Endothelial cell (in vitro differentiated cells): ENCODE measurements at places on chromosomes 7 and 10.

DNA sequence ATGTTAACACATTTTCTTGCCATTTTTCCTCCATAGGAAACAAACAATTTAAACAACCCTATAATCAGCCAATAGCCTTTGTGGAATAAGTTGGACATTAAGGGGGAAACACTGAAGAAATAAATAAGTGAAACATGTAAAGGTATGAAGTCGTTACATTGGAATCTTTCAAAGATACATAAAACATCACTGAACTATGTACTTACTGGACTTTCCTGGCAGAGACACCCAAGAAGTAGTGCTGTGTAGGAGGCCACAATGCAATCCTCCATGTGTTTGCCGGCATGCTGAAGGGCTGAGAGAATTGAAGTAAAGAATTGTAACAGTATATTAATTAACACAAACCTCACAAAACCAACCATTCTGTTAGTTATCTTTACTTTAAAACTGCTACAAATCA lies 76.5 kb upstream of the GRID1 start:
- peaks cover 26% of the 10 kb centered on the region for H3K36me3 ChIP-seq
- H3K4me1 ChIP-seq, result no peaks in the 10 kb centered on the region
- H3K27ac ChIP-seq, result no peak overlapping the region
- H3K27me3 ChIP-seq, result no peaks in the 10 kb centered on the region
- DNase-seq, result no peak

DNA sequence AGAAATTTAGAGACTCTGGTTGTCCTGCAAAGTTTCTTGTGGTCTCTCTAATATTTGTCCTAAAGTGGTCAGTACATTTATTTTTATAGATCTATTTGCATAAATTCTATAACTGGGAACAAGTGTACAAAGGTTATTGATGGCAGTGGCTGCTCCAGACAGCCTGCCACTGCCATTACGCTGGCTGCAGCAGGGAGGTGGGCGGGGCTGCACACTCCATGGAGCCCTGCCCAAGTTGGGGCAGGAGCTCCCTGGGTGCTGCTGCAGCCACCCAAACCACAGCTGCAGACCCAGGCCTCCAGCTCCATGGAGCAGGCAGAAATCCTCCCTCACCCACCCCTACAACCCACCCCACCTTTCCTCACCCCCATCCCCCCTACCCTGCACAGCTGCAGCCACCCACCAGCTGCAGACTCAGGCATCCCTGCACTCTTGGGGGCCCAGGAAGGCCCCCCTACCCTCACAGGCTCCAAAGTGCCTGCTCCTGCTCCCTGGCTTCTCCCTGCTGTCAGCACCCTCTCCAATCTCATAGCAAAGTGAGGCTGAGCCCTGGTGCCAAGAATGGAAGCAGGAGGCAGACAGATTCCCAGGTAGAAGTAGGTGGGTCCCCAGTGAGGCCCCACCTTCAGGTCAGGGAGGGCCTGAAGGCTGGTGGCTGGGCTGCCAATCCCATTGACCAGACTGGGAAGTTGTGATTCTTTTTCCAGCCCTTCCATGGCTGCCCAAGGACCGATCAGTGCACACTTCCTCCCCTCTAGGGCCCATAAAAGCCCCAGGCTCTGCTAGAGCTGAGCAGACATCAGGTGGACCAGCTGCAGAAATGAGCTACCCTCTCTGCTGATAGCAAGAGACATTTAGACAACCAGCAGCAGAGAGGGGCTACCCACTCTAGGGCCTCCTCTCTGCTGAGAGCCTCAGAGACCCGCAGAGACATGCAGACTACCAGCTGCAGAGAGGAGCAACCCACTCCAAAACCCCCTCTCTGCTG lies 4.8 kb upstream of the CYP3A43 start:
- no peaks in the 10 kb centered on the region for H3K4me1 ChIP-seq
- H3K36me3 ChIP-seq, result peaks cover 5% of the 10 kb centered on the region
- H3K27me3 ChIP-seq, result no peaks in the 10 kb centered on the region
- DNase-seq, result no peak
- no peak overlapping the region for H3K4me3 ChIP-seq

DNA sequence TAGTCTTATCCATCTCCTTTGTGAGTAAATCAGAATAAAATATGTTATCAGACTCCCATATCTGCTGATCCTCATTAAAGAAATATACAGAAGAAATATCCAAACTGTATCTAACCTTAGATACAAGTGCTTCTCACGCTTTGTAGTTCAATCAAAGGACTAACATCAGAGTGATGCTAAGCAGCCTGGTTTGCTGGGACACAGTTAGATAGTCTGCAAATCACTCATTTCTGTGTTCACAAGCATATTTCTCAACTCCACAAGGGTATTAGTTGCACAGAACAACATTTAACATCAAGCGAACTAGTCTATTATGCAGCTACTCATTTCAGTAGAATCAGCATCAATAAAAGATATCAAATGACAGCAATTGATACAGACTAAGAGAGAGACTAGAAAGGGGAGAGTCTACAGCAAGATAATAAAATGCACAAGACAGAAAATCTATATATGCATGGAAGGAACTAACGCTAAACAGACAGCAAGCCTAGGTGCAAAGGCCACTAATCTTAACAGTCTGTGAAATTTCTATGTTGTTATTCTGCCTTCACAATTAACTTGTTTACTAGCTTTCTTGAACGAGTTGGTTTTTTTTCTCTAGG lies 30.0 kb downstream of the DNAJC12 start:
- no peaks in the 10 kb centered on the region for H3K27me3 ChIP-seq
- no peak for DNase-seq
- H3K36me3 ChIP-seq, result no peaks in the 10 kb centered on the region
- H3K4me1 ChIP-seq, result peaks cover 12% of the 10 kb centered on the region

DNA sequence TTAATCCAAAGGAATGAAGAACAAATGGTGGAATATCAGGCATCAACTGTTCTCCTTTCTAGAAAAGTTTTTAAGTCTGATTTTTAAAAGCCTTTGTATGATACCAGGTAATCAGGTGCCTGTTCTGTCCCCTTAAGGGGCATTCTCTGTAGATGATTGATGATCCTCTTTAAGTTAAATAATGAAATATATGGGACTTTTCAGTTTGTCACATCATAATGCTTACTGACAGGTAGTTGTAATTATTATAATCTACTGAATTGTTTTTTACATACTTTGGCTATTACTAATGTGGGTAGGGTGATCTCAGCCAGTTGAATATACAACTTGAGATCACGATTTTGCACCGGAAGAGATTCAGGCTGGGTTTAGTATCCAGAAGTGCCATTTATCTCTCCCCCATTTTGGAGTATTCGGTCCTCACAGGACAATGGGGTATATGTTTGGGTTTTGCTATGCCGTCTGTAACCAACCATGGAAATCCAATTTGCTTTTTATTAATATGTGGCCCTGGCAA lies 330.2 kb downstream of the BICC1 start:
- H3K4me1 ChIP-seq, result no peaks in the 10 kb centered on the region
- H3K27ac ChIP-seq, result no peak overlapping the region
- DNase-seq, result no peak
- no peak overlapping the region for H3K4me3 ChIP-seq
- H3K27me3 ChIP-seq, result peaks cover 1% of the 10 kb centered on the region

- DNase-seq, result no peak
- no peak overlapping the region for H3K27ac ChIP-seq
- no peak overlapping the region for H3K4me3 ChIP-seq
- H3K36me3 ChIP-seq, result no peaks in the 10 kb centered on the region
- peaks cover 23% of the 10 kb centered on the region for H3K4me1 ChIP-seq
- peaks cover 6% of the 10 kb centered on the region for H3K27me3 ChIP-seq
These were observed 35.2 kb upstream of the FZD1 start for GRCh38 chr7:91228927-91229558.

DNA sequence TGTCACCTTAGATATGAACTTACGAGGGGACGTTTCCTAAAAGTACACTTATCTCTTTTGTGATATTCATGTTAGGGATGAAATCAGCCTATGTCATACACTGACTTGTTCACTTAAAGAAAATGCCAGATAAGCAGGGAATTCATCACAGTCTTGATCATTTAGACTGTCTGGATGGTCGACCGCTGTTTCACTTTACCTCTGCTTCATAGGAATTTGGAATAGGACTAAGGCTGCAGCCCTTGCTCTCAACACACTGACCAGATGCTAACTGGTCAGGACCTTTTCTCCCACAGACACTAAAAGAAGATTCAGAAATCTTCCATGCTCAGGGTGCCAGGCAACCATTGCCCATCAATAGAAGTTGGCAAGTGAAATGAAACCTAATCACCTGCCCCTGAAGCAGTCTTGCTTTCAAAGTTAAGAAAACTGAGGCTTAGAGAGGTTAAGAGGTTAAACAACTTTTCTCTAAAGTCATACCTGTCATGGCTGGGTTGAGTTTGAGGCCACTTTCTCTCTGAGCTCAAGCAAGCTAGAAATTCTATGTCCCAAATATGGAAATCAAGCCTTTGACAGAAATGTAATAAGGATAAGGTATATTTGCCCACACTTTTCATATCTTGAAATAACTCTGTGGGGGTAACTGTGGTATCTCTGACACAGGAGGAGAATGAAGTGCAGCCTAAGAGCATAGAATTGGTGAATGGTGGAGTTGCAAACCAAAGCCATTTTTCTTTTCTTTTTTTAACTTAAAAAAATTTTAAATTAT lies 77.1 kb downstream of the MAP3K8 start:
- no peak overlapping the region for H3K27ac ChIP-seq
- no peaks in the 10 kb centered on the region for H3K4me1 ChIP-seq
- no peaks in the 10 kb centered on the region for H3K27me3 ChIP-seq
- H3K4me3 ChIP-seq, result no peak overlapping the region
- no peaks in the 10 kb centered on the region for H3K36me3 ChIP-seq
